ENCODE measurements at places on chromosomes 4 and X.
A peak's percentile ranks its signal among the peaks of the same experiment; 100 is the strongest.

DNA sequence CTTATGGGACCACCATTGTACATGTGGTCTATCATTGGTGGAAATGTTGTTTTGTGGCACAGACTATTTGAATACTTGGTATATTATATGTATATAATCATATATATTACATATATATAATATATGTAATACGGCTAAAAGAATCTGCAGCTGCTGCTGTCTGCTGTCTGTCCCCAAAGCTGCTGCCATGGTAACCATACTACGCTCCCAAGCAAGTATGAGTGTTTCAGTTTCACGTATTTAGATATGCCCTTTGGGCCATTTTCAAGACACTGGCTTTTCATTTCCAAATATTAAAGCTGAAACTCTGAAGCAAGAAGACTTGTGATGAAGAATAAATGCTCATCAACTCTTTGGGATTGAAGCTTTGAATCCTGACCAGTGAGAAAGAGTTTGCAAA is 42.0 kb upstream of the ARSJ start:
- DNase-seq: no peak

DNA sequence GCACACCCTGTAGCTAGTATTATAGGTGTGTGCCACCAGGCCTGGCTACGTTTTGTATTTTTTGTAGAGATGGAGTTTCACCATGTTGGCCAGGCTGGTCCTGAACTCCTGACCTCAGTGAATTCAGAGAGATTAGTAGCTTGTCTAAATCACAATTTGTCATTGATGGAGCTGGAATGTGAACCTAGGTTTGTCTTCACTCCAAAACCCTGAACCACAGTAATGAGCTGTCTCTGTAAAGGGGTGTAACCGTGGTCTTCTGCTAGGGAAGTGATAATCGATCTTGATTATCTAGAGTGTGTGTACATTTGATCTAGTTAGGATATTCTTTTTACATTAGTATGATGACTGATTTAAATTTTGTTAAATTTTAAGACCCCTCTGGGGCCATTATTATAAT is 8.3 kb downstream of the ARHGAP10 start:
- DNase-seq: no peak

GRCh38 chrX:44989995-44990770 is 117.2 kb downstream of the KDM6A start:
- no peak for DNase-seq

DNA sequence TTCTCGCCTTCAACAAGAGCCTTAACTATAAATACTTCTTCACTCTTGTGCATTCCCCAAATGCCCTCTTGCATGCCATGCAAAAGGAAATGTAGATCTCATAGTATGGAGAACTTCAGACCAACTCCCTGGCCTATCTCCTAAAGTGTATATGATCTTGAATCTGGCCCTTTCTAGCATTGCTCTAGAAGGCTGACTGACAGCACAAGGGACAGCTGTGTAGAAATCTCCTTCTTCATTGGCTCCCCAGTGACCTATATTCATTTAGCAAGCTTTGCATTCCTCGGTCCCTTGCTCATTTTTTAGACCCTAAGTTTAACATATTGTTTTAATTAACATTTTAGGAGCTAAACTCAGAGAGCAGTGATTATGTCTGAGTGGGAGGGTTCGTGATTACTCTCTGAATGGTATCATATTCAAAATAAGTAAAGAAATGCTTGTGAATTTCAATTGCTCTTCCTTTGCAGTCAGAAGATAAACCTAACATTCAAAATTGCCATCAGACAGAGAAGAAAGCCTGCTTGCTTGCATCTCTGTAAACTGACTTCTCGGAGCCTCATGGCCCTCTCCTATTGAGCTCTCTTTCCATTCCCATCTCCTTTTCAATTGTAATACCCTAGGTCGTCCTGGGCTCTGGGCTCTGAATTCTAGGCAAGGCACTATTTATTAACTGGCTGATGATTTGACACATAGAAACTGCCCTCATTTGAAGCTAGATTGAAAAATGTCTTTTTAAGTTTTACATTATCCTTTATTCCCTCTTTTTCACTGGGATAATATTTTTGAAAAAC is 120.3 kb upstream of the PRKG2 start:
- DNase-seq: no peak

GRCh38 chrX:3962511-3963311 is 249.3 kb upstream of the PRKX start:
- DNase-seq: peak; percentile 9

- no peak for DNase-seq
Observed at GRCh38 chrX:122087341-122087740, 1039.9 kb downstream of the GLUD2 start.

GRCh38 chrX:132231587-132231986 is 12.3 kb upstream of the RAP2C start:
- no peak for DNase-seq

GRCh38 chrX:70664726-70665125 is 220.1 kb downstream of the DLG3 start:
- peak; percentile 13 for DNase-seq

GRCh38 chr4:140052050-140052449 is 101.9 kb downstream of the MAML3 start:
- peak; percentile 18 for DNase-seq

- DNase-seq: no peak
Observed at GRCh38 chr4:124433500-124433899, 279.0 kb downstream of the ANKRD50 start.

GRCh38 chr4:78691334-78691754 is 84.8 kb upstream of the BMP2K start:
- no peak for DNase-seq

DNA sequence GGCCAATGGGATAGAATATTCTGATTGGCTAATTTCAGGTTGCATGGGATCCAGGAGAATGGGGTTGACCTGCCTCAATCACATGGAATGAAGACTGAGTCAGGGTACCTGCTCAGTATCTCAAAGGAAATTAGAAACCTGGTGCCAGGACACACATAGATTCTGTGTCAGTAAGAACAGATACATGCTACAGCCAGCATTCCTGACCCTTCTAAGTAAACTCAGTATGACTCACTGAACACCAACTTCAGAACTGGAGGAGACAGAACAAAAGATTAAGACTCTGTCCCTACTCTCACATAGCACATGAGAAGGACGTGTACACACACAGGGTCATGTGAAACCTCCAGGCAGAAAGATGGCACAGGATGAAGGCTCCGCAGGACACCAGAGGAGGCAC is 54.5 kb downstream of the FAM184B start:
- no peak for DNase-seq

DNA sequence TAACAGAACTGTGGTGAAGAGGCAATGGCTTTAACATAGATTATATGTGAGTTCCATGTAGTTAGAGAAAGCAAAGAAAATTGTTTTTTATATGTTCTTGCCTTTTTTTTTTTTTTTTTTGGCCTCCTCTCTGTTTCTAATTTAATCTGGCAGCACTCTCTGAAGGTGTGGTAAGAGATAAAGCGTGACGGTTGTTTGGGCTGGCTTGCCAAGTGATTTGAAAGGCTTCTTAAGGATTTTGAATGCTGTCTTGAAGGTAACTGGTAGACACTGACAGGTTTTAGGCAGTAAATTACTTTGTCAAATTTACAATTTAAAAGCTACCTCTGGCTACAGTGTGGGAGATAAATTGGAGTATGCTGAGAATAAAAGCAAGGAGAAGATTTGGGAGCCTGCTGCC is 269.3 kb upstream of the HS3ST1 start:
- no peak for DNase-seq

GRCh38 chrX:41594634-41595033 is 94.1 kb upstream of the GPR34 start:
- no peak for DNase-seq

DNA sequence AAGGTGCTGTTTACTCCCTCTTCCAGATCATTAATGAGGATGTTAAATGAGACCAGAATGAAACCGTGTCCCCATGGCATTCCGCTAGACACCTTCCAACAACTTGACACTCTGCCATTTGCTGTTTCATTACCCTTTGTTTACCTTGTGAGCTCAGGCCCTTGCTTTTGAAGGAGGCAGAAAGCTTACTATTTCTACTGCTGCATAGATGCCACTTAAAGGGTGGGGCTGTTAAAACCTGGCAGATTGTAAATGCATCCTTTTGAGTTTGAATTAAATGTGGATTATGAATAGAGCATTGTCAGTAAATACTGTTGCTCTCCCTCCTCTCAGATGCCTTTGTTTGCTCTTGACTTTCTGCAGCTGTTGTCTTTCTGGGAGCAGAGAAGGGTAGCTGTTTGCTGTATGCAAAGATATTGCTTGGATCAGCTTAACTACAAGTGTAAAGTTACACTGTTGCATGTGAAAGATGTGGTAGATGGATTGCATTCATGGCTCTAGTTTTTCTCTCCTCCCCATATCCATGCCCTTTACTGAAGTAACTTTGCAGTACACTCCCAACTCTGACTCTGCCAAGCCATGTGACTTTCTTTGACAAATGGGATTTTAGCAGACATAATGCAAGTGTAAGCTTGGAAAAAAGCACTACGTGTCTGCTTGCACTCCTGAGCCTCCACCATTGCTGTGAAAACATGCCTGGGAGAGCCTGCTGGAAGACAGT is 75.0 kb upstream of the DHX15 start:
- DNase-seq: no peak

DNA sequence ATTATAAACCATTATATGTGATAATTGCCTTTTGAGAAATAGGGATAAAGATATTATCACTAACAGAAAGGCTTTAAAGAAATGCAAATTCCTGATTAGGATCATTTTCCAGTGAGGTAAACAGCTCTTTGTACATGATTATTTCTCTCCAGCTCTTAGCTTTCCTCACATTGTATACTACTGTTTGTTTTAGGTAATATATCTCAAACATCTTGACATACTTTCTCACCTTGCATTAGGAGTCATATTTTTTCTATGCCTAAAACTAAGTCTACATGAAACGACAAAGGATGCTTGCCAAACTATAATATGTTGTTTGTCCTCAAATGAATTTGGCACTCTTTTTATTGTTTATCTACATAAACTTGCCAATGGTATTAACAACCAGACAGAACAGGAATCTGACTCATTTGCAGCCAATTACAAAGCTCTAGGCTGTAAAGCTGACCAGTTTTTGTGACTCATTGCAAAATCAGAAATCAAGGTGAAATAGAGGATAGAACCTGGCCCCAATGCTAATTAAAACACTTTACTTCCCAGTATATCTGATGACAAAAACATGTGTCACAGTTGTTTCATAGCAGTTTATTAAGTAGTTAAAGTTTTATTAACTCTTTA is 107.0 kb downstream of the IQCM start:
- DNase-seq: no peak
